ENCODE measurements at places on chromosomes 12 and 14. TPM values are rescaled to one million over a fixed set of nuclear protein-coding genes. Genes with fewer than 3 reads are reported as not detected.

GRCh38 chr12:77204083-77204482 lies 138.7 kb upstream of the E2F7 start:
- no peaks in the 10 kb centered on the region for H3K27me3 ChIP-seq
- no peak overlapping the region for H3K4me3 ChIP-seq
- H3K4me1 ChIP-seq = no peaks in the 10 kb centered on the region
- H3K27ac ChIP-seq = no peak overlapping the region

DNA sequence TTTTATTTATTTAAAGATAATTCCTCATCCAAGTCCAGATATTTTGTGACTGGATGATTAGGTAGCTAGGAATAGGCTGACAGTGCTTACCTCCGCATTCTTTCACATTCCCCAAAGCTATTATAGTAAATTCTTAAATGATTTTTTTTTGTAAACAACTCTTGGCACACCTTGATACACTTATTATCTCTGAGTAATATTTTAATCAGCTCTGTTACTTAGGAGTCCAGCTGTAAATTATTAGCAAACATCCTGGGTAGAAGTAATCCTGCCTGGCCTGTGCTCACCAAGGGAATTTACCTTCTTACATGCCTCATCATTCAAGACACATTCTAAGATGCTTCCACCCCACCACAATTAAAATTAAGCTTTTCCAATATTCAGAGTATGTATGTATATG lies 186.1 kb downstream of the SLC2A13 start:
- H3K4me1 ChIP-seq = no peaks in the 10 kb centered on the region
- no peak overlapping the region for H3K27ac ChIP-seq
- H3K4me3 ChIP-seq = no peak overlapping the region
- no peak for DNase-seq
- no peaks in the 10 kb centered on the region for H3K36me3 ChIP-seq

DNA sequence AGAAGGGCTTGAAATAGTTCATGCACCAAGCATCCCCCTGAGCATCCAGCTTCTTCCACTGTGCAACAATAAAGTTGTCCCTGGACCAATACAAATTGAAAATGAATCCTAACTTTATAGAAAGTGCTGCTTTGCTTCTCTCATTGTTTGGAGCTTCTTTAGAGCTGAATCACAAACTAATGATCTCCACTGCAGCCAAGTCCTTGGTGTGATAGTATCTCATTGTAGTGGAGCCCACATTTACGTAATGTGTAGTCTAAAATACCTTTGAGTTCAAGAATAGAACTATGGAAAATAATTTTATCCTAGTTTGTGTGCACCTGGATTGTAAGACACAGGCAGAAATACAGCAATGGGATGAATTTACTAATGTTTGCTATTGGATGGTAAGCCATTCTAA lies 319.9 kb downstream of the EGLN3 start:
- no peaks in the 10 kb centered on the region for H3K36me3 ChIP-seq
- DNase-seq = no peak
- H3K27ac ChIP-seq = no peak overlapping the region
- H3K27me3 ChIP-seq = no peaks in the 10 kb centered on the region
- no peaks in the 10 kb centered on the region for H3K4me1 ChIP-seq

OR6C2 gene
- total RNA-seq = not detected

SLC6A13 gene
- total RNA-seq = not detected

DNA sequence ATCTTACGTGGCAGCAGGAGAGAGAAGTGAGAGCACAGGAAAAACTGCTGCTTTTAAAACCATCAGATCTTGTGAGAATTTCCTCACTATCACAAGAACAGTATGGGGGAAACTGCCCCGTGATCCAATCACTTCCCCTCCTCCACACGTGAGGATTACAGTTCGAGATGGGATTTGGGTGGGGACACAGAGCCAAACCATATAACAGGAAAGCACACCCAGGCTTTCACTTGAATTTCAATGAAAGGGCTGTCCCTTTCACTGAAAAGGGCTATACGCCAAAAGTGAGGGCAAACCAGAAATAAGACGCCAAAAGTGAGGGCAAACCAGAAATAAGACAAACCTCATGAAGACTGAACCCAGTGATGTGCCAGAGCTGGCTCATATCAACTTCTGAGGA lies 22.8 kb upstream of the TMEM233 start:
- no peaks in the 10 kb centered on the region for H3K36me3 ChIP-seq
- no peaks in the 10 kb centered on the region for H3K4me1 ChIP-seq
- H3K27me3 ChIP-seq = no peaks in the 10 kb centered on the region
- DNase-seq = no peak

GRCh38 chr12:116087962-116088361 lies 189.5 kb downstream of the MED13L start:
- no peak overlapping the region for H3K27ac ChIP-seq
- DNase-seq = no peak
- no peaks in the 10 kb centered on the region for H3K36me3 ChIP-seq
- no peaks in the 10 kb centered on the region for H3K4me1 ChIP-seq

- no peak overlapping the region for H3K27ac ChIP-seq
- DNase-seq = no peak
- no peak overlapping the region for H3K4me3 ChIP-seq
- peaks cover 8% of the 10 kb centered on the region for H3K4me1 ChIP-seq
- no peaks in the 10 kb centered on the region for H3K27me3 ChIP-seq
- H3K36me3 ChIP-seq = no peaks in the 10 kb centered on the region
Observed at GRCh38 chr12:116200812-116201211, 76.7 kb downstream of the MED13L start.

DNA sequence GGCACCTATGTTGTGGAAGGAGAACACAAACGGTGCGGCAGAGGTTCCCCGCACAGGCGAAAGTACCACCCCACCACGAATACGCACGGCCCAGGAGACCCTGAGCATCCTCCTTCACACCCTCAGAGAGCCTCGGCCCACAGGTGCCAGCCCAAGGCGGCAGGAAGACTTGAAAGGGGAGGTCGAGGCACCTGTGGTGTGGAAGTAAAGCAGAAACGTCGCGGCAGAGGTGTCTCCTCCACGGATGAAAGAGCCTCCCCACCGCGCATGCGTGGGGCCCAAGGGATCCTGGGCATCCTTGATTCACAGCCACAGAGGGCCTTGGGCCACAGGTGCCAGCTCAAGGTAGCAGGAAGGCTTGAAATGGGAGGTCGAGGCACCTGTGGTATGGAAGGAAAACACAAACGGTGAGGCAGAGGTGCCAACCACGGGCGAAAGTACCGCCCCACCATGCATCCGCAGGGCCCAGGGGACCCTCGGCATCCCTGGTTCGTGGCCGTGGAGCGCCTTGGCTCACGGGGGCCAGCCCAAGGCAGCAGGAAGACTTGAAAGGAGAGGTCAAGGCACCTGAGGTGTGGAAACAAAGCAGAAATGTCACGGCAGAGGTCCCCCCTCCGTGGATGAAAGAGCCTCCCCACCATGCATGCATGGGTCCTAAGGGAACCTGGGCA lies 380.1 kb downstream of the ALG10 start:
- no peak overlapping the region for H3K27ac ChIP-seq
- no peak overlapping the region for H3K4me3 ChIP-seq
- DNase-seq = peak; percentile 12
- no peaks in the 10 kb centered on the region for H3K27me3 ChIP-seq
- no peaks in the 10 kb centered on the region for H3K4me1 ChIP-seq

DNA sequence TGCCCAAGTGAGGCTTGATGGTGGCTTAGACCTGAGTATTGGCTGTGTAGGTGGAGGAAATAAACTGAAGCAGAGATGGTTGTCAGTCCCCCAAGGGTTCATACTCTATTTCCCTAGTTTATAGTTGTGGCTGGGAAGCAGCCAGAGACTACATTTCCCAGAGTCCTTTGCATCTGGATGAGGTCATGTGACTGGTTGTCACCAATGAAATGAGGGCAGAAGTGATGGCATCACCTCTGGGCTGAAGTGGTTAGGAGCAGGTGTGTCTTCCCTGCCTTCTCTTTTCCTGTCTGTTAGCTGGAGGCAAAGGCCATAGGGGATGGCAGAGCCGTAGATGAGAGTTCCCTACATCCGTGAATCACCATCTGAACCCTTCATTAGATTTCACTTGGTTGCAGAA lies 16.3 kb upstream of the NOS1 start:
- H3K4me3 ChIP-seq = no peak overlapping the region
- no peaks in the 10 kb centered on the region for H3K36me3 ChIP-seq

BHLHE41 gene
- 31.8 TPM for total RNA-seq

CAPZA3 gene
- total RNA-seq = not detected

DNA sequence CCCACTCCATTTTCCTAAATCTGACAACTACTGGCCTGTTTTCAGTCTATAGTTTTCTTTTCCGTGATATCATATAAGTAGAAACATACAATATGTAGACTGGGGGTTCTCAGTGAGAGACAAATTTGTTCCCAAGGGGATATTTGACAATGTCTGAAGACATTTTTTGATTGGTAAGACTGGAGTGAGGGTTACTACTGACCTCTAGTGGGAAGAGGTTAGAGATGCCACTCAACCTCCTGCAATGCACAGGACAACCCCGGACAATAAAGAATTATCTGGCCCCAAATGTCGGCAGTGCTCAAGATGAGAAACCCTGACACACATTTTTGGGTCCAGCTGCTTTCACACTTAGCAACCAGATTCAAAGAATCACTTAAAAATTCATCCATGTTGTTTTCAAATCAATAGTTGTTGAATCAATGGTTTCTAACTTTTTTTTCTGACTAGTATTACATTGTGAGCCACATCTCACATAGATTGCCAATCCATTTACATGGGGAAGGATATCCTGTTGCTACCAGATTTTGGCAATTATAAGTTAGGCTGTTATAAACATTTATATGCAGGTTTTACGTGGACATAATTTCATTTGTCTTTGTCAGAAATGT lies 307.1 kb downstream of the RPL10L start:
- no peak for DNase-seq
- H3K4me1 ChIP-seq = no peaks in the 10 kb centered on the region
- H3K27me3 ChIP-seq = no peaks in the 10 kb centered on the region
- no peaks in the 10 kb centered on the region for H3K36me3 ChIP-seq
- no peak overlapping the region for H3K27ac ChIP-seq
- H3K4me3 ChIP-seq = no peak overlapping the region

DNA sequence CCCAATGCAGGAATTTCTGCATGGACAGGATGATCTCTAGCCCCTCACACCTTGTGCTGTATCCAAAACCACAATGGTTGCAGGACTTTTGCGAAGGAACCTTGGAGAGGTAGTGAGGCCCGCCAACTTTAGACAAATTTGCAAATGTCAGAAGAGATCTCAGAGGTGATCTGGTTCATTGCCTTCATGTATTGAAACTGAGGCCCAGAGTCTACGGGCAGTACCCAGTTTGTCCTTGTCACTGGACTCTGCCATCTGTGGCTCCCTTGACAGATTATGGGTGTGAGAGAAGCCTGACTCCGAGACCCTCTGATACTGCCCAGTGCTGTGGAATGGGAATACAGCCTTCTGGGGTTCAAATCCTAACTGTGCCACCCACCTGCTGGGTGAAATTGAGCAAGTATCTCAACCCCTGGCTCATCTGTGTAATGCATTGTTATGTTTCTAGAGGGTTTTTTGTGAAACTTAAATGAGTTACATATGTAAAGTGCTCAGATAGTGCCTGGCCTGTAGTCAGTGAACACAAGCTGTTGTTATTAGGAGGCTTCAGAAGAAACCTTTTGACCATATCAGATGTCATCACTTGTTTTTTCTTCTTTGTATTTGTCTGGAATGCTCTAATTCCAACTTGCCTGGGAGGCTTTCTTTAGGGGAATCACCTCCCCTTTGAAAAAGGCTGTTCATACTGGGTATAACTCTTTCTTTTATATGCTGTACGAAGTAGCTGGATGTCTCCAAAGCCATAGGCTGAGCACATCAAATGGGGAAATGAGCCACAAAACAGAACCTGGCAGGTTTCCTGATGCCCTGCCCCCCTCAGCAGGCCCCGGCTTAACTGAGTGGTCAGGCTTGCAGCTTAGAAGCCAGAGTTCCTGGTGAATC lies 71.4 kb upstream of the SRSF5 start:
- DNase-seq = peak; percentile 76
- H3K4me1 ChIP-seq = peaks cover 41% of the 10 kb centered on the region
- no peaks in the 10 kb centered on the region for H3K36me3 ChIP-seq

DNA sequence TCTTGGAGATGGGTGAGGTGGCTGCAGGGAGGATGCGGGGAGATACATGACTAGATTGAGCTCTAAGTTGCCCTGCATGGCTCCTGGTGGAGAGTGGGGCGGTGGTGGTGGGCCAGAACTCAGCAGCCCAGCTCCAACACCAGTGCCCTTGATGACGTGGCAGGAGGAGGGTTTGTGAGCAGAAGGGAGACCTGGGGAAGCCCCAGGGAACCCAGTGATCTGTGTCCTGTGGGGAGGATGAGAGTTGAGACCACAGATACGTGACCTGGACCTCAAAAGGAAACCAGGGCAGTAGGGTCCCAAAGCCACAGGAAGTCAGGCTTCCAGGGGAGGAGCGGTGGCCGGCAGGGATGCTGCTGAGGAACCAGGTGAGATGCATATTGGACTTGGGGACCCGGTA lies 989.1 kb upstream of the TMEM132C start:
- H3K4me3 ChIP-seq = no peak overlapping the region
- no peak overlapping the region for H3K27ac ChIP-seq
- H3K36me3 ChIP-seq = no peaks in the 10 kb centered on the region
- no peak for DNase-seq
- H3K4me1 ChIP-seq = no peaks in the 10 kb centered on the region
- H3K27me3 ChIP-seq = no peaks in the 10 kb centered on the region

DNA sequence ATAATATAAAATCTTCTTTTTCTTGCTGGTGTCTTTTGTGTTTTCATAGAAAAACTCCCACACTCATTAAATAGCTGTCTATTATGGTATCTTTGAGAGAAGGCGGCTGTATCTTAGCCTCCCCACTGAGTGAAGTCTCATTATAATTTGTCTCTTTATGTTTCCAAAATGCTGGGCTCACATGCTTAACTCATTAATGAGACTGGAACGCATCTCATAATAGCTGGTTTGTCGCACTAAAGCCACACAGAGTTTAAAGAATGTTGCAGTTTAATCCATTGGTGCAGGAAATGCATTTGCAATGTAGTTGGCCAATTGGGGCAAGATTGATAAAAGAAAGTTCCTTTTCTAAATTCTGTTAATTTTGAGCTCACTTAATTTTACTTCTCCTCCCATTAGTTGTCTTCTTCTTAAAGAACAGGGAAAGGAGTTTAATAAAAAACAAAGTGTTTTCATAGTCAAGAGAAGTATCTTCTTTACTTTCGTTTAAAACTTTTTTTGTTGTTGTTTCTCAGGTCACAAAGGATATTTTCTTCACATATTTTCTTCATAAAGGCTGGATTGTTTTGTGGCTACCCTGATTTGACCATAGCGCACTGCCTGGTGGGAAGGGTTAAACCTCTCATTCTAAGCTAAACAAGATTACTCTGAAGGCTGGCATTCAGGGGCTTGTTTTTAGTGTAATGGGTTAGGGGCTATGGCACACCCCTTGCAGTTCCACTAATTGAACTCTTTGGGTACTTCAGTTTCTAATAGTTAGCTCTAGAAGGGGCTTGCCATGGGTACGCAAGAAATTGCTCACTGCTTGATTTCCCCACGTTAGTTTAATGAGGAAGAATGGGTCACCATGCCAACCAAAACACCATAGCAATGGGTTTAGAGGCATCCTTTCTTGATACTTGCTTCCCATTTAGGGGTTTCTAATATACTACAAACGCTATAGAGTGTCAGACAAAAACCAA lies 197.0 kb downstream of the TMTC2 start:
- no peaks in the 10 kb centered on the region for H3K4me1 ChIP-seq
- no peaks in the 10 kb centered on the region for H3K27me3 ChIP-seq
- no peak overlapping the region for H3K27ac ChIP-seq

- no peaks in the 10 kb centered on the region for H3K36me3 ChIP-seq
- DNase-seq = peak; percentile 24
- no peaks in the 10 kb centered on the region for H3K27me3 ChIP-seq
- no peak overlapping the region for H3K4me3 ChIP-seq
- H3K27ac ChIP-seq = no peak overlapping the region
Observed at GRCh38 chr12:11580125-11580751, 69.2 kb upstream of the ETV6 start.

TMCC3 gene
- 21.4 TPM for total RNA-seq

RAD9B gene
- 0.69 TPM for total RNA-seq

- H3K4me1 ChIP-seq = no peaks in the 10 kb centered on the region
- H3K27me3 ChIP-seq = no peaks in the 10 kb centered on the region
- H3K27ac ChIP-seq = no peak overlapping the region
- no peaks in the 10 kb centered on the region for H3K36me3 ChIP-seq
Observed at GRCh38 chr12:130973109-130973508, 19.4 kb downstream of the ADGRD1 start.

Data from colonic mucosa (tissue), 4 donors.